ENCODE measurements at places on chromosomes 4 and X. TPM values are rescaled to one million over a fixed set of nuclear protein-coding genes. Genes with fewer than 3 reads are reported as not detected.

Gene VCX
- not detected for total RNA-seq

Gene NDNF
- total RNA-seq: 0.37 TPM

Gene FAM47E
- total RNA-seq: not detected

- DNase-seq: no peak
These were observed 1142.2 kb downstream of the ARAP2 start for GRCh38 chr4:35102066-35102465.

DNA sequence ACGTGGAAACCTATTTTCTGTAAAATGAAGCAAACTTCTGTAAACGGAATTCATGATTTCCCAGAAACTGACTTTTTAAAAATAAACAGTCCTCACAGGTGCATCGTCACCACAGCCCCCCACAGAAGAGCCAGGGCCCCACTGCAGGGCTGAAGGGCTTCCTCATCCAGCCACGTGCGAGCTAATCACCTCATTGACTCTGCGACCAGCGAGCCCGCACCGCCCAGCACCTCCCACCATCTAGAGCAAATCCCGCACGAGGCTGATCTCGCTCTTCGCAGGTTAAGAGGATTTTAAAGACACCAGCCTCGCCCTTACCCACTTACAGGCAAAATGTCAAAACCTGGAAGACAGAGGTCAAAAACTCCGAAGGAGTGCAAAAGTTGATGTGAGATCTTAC, 14.8 kb downstream of the PPP2R3B start:
- no peak for DNase-seq

DNA sequence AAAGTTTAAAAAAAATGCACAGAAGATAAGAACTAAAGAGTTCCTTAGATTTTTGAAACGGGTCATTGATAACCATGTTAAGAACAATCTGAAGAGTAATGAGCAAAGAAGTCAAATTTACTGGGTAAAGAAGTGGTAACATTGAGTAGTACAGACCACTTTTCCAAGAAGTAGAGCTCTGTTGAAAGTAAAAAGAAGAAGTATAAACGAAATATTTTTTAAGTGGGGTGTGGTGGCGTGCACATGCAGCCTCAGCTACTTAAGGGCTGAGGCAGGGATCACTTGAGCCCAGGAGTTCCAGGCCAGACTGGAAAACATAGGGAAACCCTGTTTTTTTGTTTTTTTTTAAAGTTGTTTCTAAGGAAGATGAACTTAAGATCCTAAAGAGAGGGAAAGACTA, 68.5 kb downstream of the UBA6 start:
- DNase-seq: no peak

DNA sequence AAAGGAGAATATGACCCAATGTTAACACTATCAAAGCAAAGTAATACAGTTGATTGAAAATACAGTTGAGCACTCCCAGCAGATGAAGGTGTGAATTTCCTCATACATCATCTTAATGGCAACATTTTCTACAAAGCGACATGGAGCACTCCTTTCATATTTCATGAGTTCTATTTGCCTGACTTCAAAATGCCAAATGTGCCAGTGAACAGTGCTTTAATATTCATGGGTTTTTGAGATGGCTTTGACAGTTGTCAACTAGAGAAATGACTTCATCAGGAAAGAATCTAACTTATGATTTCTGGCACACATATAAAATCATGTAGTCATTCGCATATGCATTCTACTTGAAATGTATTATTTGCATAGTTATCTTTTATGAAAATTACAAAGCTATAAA, 222.4 kb downstream of the GALNTL6 start:
- DNase-seq: no peak

DNA sequence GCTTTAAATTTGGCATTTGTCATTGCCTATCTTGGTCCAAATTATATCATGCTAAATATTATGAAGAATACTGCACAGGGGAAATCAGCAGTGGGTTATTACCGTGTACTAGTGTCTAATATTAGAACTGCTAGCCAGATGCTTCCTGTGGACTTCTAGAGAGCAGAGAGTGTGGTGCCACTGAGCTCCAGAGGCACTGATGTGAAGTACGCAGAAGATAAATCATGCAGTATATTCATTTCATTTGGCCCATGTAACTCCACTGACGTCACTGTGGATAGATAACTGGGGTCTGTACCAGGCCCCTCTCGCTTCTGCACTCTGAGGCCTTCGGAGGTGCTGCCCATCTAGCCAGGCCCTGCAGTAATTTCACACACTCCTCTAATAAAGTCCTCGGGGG, 80.0 kb downstream of the ALPK1 start:
- DNase-seq: no peak

DNA sequence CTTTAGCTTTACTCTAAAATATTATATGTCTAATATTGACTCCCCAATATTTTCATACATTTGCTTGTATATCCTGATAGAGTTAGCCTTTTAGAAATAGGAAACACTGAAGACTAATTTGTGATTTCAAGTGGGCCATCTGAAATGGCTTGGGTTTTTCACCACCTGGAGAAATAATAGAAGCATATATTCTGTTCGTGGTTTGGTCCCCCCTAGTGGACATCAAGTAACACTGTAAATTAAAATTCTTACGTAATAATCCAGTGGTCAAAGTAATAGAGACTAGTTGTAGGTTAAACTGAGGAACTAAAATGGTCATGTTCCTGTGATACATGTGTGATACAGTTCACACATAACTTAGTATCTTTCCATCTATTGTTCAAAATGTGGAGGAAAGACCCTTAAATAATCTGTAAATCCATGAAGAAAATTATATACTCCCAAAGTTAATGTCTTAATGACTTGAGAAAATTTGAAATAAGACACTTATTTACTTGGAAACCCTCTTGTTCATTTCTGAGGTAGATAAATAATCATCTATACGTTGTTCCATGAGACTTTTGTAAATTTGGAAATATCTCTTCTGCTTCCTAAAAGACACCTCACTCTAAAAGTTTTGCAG, 79.8 kb upstream of the SMARCAD1 start:
- DNase-seq: peak; percentile 24

- DNase-seq: no peak
These were observed 326.0 kb upstream of the F9 start for GRCh38 chrX:139204571-139204897.

GRCh38 chrX:105483011-105483410, 262.5 kb upstream of the TEX13A start:
- no peak for DNase-seq

DNA sequence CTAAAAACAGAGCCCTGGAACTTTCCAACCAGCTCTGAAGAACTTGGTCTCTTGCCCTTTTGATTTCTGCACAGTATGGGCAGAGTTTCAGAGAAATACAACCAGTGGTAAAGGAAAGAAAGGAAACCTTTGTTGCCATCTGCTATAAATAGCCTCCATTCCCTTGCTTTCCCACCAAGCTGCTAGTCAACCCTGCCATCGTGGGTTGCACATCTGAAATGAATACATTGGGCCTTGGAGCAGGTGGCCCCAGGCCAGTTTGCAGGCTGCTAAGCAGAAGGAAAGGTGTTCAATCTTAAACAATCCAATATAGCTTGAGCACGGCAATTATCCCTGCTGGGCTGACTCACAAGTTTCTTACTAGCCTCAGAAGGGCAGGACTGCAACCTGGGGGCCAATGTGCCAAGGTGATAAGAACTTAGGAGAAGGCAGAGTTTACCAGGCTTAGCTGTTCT, 142.5 kb downstream of the PPARGC1A start:
- no peak for DNase-seq

DNA sequence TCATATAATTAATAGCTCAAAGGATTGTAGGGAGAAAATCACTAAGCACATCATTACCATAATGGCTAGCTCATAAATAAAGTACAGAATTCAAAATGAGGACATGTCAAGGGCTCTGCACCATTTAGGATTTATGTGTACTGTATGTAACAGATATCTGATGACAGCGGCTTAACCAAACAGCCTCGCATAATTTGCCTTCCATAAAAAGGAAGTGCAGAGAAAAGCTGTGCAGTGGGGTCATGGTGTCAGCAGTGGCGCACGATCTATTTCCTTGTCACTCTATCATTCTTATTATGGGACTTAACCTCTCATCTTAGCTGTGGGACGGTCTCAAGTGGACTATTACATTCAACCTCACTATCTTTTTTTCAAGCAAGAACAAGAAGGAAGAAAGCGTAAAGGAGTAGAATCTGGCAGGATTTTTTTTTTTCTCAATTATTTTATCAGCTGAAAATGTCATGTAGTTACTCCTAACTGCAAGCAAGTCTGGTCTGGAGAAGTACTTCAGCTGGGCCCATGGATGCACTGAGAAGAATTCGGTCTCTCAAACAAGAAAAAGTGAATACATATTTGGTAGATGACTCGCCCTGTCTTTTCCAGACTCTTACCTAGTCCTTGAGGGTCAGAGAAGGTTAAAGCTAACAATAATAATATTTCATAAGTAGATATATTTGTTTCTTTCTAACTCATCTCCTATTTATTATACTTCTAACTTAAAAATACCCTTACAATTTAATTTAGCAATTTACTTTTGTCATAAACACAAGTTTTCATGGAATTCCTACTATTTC, 94.6 kb downstream of the COX18 start:
- peak; percentile 52 for DNase-seq

DNA sequence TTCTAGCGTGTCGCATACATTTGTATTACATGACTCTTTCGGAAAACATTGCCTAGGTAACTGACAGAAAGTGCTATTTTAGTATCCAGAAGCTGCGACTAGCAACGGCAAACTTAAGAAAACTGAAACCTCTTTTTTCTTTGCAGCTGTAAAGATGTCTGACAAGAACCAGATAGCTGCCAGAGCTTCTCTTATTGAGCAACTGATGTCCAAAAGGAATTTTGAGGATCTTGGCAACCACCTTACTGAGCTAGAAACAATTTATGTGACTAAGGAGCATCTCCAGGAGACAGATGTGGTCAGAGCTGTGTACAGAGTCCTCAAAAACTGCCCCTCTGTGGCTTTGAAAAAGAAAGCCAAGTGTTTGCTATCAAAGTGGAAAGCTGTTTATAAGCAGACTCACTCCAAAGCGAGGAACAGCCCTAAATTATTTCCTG, 9.4 kb downstream of the TCEANC start:
- DNase-seq: no peak

DNA sequence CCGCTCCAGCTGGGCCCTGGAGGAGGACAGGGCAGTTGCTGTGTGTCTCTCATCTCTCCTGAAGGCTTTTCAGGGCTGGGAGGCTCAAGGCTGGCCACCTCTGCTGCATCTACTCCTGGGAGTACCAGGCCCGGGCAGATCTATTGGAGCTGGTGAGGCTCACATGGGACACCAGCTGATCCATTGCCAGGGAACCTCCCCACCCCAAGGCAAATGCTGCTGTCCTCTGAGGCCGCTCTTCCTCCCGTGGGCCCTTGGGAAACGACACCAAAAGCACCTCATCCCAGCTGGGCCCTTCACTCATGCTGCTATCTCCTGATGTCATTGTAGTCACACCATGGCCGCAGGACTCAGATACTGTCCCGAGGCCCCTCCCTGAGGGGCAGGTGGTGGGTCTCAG, 3.6 kb downstream of the UBL4A start:
- no peak for DNase-seq

DNA sequence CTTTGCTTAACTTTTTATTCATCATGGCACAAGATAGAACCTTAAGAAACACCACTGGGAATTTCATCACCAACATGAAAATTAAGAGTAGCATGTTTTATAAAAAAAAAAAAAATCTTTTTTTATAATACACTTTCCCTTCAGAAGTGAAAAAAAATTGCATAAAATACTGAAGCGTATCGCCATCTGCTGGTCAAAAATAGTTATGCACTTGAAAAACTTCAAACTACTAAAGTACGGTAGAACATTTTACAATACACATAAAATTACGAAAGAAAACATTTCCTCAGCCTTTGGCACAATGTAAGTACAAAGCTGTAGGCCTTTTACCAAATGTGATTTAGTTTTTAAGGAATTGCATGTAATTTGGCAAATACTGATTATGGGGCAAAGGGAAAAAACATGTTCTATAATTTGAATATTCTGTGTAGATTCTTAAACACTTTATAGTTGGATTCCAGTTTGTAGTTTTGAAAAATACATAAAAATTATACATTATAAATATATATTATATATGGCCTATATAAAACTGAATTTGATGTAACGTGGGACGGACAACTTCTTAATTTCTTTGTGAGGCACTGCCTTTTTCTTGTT, 26.5 kb downstream of the HCCS start:
- DNase-seq: peak; percentile 19

GRCh38 chrX:151902813-151903591, 9.7 kb upstream of the MAGEA4 start:
- peak; percentile 95 for DNase-seq

DNA sequence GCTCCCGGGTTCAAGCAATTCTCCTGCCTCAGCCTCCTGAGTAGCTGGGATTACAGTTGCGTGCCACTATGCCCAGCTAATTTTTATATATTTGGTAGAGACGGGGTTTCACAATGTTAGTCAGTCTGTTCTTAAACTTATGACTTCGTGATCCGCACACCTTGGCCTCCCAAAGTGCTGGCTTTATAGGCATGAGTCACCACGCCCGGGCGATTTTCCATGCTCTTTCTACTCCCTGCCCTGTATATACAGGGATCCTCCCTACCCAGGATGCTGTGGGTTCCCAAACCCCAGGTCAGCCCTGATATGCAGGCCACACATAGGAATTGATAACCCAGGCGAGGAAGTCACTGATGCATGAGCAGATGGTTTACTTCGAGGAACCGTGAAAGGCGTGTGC, 31.4 kb downstream of the SSX5 start:
- DNase-seq: peak; percentile 85

DNA sequence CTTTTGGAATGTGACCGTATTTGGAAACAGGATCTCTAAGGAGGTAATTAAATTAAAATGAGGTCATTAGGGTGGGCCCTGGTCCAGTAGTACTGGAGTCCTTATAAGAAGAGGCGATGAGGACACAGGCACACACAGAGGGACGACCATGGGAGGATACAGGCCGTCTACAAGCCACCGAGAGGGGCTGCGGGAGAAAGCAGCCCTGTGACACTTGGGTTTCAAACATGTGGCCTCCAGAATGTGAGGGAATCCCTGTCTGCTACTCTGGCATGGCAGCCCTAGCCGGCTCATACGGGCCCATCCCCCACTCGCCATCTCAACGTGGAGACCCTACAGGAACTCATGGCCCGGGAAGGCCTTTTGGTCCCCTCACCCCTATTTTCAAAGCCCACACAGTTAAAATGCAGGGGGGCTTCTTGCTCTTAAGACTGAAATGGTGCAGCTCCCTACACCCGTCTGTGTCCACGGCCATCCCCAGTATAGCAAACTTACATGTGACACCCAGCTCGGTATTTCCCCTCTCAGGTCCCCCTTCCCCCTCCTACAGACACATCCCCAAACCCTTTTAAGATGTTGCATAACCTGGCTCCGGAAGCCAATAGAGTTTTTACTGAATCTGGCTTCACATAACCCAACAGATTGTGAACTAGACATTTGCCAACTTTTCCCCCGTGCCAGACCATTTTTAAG, 124.1 kb upstream of the TBL1X start:
- peak; percentile 21 for DNase-seq

GRCh38 chr4:93221771-93222170, 606.8 kb upstream of the ATOH1 start:
- no peak for DNase-seq

DNA sequence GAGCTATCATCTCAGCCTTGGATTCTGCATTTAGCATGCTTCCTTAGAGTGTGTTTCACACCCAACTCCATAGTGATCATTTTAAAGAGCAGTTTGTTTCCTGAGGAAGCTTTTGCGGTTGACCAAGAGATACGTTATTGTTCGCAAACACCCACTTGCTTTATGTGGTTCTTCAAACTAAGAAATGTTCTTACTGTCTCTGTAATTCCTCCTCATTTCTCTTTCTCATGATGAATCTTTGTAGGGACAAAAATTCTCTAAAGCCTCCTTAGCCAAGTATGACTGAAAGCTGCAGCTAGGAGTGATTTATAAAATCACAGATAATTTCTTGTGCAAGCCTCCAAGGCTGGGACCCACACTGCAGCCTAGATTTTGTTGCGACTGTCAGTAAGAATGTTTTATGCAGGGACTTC, 10.0 kb downstream of the TNIP3 start:
- no peak for DNase-seq
